ENCODE measurements at places on chromosomes 5 and 9. TPM values are rescaled to one million over a fixed set of nuclear protein-coding genes. Genes with fewer than 3 reads are reported as not detected.

ZNF608 gene
- total RNA-seq = 19.1 TPM

FLT4 gene
- total RNA-seq = 24.6 TPM

KLHL3 gene
- 0.80 TPM for total RNA-seq

PLCXD3 gene
- under 0.01 TPM for total RNA-seq

BSPRY gene
- total RNA-seq = not detected

STKLD1 gene
- 0.17 TPM for total RNA-seq

NRARP gene
- total RNA-seq = 3.5 TPM

LCN9 gene
- total RNA-seq = not detected
